ENCODE measurements at places on chromosomes 11 and 22.

DNA sequence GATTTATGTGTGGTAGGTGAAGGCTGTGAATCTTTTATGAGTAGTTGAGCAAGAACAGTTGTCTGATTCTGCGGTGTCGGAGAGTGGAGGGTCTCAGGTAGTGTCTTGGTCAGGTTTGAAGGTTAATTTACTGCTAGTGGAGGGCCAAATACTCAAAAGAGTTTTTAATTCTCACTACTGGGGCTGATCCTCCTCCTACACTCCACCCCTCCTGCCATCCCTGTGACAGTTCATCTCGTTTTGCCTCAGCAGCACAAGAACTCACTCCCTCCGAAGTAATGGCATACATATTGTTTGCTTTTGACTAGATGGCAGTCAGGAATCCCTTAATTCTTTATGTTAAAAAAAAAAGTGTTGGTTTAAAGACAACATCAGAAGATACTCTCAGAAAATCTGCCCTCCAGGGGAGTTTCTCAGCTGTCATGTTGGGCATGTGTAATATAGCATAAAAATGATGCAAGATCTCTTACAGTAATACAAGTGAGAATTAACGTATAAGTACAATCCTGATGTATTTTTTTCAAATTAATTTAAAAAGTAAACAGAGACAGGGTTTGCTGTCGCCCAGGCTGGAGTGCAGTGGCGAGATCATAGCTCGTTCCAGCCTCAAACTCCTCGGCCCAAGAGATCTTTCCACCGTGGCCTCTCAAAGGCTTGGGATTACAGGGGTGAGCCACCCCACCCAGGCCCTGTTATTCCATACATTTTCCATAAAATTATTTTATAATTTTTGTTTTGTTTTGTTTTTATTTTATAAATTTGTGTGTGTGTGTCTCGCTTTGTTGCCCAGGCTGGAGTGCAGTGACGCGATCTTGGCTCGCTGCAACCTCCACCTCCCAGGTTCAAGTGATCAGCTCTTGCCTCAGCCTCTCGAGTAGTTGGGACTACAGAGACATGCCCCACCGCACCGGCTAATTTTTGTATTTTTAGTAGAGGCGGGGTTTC lies 1.3 kb downstream of the FAR1 start:
- no peak for DNase-seq

DNA sequence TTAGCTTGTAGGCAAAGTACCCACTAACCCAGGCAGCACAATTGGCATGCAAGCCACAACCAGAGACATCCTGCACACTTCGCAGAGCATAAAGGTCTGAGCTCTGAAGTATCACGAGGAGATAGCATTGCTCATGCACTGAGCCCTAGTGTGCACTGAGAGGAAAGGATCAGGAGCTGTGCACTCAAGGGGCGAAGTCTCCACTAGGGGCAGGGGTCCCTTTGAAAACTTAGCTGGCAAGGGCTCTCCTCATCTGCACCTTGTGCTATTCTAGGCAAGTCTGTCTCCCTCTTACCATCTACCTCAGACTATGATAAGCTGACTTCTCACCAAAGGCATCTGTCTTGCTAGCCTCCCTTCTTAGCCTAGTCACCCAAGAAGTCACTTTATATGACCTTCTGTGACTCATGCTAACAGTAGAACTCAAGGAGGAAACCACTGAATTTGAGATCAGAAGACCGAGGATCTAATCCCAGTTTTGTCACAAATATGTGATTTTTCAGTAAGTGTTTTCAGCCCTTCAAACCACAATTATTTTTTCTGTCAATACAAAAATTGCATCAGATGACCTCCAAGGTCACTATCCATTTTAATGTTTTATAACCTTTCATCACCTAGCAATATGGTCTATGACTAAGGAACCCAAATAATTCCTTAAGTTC lies 1078.0 kb downstream of the NTM start:
- no peak for DNase-seq

DNA sequence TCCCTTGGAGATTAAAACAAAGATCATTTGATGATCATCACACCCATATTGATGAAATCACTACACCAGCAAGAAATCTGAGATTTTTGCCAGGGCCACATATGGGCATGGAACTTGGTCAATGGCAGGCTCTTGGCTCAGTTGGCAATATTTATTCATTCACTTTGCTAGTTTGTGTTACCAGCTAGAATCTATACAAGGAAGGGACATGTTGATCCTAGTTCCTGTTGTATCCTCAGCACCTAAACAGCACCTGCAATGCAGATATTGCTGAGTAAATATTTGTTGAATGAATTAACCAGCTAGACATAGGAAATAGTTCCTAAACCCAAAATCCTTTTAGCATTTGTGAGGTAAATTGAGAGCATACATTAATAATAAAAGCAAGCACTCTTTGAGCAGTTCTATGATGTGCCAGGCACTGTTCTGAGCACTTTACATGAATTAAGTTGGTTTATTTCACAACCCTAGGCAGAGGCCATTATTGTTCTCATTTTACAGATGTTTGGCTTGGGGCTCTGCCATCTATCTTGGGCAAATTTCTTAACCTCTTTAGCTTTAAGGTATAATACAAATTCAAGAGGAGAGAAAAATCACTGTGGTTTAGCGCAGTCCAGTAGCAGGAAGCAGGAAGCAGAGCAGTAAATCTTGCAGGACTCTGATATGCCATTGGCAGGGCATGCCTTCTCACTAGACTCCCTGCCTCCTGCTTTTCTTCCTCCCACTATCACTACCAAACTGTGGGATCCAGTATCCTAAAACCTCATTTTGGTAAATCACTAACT lies 1.6 kb downstream of the TRIM68 start:
- no peak for DNase-seq

GRCh38 chr22:19176732-19177131 lies 1.8 kb downstream of the SLC25A1 start:
- no peak for DNase-seq

GRCh38 chr11:2329551-2329950 lies 27.7 kb downstream of the TSPAN32 start:
- no peak for DNase-seq

GRCh38 chr22:44519886-44520285 lies 21.9 kb upstream of the RTL6 start:
- DNase-seq: no peak
